ENCODE measurements at places on chromosomes 6 and 20.

- no peak for DNase-seq
Measured at GRCh38 chr6:81787313-81788068, 35.0 kb upstream of the TENT5A start.

DNA sequence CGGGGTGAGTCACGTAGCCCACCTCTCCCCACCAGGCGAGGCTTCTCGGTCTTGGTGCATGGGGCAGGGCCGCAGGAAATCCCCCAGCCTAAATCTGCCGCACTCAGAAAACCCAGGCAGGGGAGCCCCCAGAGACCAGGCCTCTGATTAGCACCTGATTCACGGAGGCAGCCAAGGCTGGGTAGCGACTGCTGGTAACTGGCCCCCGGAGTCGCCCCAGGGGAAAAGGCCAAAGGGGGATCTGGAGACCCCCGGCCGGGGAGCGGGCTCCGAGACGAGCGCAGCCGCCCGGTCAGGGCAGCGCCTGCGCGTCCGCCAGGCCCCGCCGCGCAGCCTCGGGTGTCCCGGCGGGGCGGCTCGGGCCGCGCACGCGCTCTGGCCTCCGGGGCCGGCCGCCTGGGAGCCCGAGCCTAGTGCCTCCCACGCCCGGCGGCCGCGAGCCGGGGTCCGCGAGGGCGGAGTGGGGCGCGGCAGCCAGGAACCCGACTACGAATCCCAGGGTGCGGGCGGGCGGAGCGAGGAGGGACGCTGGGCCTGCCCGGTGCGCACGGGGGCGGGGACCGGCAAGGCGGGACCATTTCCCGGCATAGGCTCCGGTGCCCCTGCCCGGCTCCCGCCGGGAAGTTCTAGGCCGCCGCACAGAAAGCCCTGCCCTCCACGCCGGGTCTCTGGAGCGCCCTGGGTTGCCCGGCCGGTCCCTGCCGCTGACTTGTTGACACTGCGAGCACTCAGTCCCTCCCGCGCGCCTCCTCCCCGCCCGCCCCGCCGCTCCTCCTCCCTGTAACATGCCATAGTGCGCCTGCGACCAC, at the start of gene DUSP22:
Gene DUSP22, plus strand, starts transcription at position 791 of the 809 bp plus-strand sequence. CDS start 53 bp downstream, outside the sequence.
- DNase-seq, result peak; percentile 82

DNA sequence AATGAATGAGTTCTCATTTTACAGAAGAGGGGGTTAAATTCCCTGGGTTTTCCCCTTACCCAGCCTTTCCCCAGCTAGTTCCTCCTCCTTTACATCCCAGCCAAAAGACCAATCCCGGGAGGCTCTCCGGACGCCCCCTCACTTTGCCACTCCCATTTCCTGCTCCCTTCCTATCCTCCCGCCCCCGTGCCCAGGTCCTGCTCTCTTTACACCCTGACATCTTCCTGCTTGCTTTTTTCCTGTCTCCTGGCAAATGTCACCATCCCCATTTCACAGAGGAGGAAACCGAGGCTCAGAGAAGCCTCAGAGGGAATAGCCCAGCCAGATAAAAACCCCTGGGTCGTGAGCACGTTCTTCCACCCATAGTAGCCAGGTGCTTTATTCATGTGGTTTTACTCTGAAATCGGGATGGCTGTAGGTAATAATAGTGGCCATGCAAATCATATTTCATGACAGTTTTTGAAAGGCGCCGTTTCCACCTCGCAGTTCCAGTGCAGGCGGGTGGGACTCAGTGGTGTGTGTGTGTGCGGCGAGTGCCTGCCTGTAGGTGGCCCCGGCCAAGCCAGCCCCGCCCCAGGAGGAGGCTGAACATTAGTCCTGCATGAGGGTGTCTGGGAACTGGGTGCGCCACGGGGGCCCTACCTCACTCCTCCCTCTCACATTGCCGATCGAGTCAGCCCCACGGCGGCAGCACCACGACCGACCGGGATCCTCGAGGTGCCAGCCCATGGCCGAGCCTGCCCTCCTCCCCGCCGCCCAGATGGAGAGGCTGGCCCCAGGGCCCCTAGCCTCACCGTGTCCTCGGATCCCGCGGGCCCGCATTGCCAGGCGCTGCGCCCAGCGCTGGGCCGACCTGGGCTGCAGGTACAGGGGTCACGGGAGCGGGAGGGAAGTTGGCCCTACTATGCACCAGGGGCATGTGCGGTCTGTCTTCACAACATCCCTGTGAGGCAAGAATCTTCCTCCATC, at the start of gene ARHGAP40:
Gene ARHGAP40, plus strand, starts transcription at position 594 of the 969 bp plus-strand sequence.
- DNase-seq, result no peak

- DNase-seq, result no peak
Measured at GRCh38 chr6:392441-393390, 1.2 kb downstream of the IRF4 start.

DNA sequence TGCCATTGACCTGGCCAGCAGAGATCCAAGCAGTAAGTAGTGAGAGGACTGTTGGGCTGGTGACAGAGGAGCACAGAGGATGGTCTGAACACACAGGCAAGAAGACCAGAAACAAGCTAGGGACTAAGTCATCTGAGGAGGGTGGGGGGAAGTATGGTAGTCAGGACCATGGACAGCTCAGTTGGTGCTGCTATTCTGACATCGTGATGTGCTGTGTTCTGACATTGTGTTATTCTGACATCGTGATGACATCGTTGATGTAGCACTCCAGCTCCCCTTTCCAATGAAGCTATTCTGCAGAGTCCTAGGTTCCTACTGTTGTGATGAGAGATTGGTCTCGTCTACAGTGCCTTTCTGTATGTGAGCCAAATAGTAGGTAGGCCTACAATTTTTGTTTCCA, 28.7 kb downstream of the CFAP206 start:
- peak; percentile 73 for DNase-seq

DNA sequence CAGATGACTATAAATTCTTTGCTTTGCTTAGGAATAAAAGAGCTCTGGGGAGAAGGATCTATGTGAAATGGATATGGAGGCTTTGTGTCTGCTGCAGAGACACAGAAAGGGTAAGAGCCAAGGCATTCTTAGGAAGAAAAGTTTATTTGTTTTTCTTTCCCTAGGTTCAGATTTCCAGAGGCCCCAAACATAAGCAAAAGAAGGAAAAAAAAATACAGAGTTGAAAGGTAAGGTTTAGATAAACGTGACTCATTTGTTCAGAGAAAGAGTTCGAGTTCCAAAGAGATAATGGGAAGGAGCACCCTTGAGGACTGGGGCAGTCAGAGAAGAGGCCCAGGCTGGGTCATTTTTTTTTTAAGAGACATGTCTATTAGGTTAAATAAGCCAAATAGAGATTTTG, 27.4 kb upstream of the BMP5 start:
- no peak for DNase-seq

DNA sequence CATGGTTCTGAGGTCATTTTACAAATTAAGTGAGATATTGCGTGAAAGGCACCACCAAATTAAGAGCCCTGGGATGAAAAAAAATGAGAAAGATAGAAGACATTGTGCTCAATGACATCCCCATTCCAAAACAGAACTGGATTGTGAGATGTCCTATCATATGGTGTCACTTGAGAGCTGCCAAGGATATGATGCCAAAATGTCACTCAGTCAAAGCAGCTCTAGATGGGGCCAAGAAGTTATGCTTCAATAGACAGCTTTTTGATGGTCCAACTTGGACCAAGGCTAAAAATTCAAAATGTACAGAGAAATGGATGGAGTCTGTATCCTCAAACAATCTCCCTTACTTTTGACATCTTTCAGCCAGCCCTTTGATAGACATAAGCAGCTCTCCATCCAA, 180.8 kb downstream of the UST start:
- no peak for DNase-seq

GRCh38 chr6:125414507-125414906, 112.7 kb upstream of the HDDC2 start:
- DNase-seq, result no peak

- DNase-seq, result no peak
Measured at GRCh38 chr6:144574796-144575195, 289.7 kb downstream of the UTRN start.

All from fibroblast of skin of back (primary cell).